ENCODE measurements at places on chromosomes 2 and 18. TPM values are rescaled to one million over a fixed set of nuclear protein-coding genes. Genes with fewer than 3 reads are reported as not detected.

Gene ACMSD
- not detected for total RNA-seq

Gene PHLPP1
- total RNA-seq = 8.9 TPM

Gene GALNT14
- total RNA-seq = 47.8 TPM

Gene SERPINB4
- total RNA-seq = 0.08 TPM

Gene AGAP1
- 22.4 TPM for total RNA-seq

Gene UCN
- 1.2 TPM for total RNA-seq

Gene BOK
- total RNA-seq = 35.5 TPM

Gene SLC9A4
- not detected for total RNA-seq

Gene TMEM163
- total RNA-seq = 0.10 TPM

Gene YIPF4
- 46.9 TPM for total RNA-seq

Gene ANKRD62
- not detected for total RNA-seq

Gene CENPO
- total RNA-seq = 46.9 TPM

Gene FLACC1
- not detected for total RNA-seq

Gene ATP8B1
- total RNA-seq = 6.8 TPM

Gene FAM237A
- not detected for total RNA-seq

Gene AQP12B
- not detected for total RNA-seq

Gene CPO
- total RNA-seq = not detected

Gene ANKRD53
- total RNA-seq = not detected

Gene COL5A2
- total RNA-seq = 75.7 TPM

Gene EFR3B
- total RNA-seq = 10.1 TPM

Gene UGT1A5
- total RNA-seq = not detected

Gene TWSG1
- 18.6 TPM for total RNA-seq

Gene HPCAL1
- 259 TPM for total RNA-seq

Gene ERICH2
- total RNA-seq = not detected

Gene NIFK
- 67.8 TPM for total RNA-seq

Gene DNER
- total RNA-seq = 12.2 TPM

Gene ERBB4
- total RNA-seq = not detected

Gene ATOH8
- total RNA-seq = 13.2 TPM

Gene HOXD12
- not detected for total RNA-seq

Gene OSBPL6
- total RNA-seq = 7.4 TPM

Gene KLHL29
- 6.2 TPM for total RNA-seq

Gene ABHD3
- 21.2 TPM for total RNA-seq

Gene ESPNL
- total RNA-seq = 0.15 TPM

Gene THSD7B
- total RNA-seq = not detected

Gene GNAL
- 6.0 TPM for total RNA-seq

Gene CACNB4
- total RNA-seq = 0.08 TPM

Gene KCNJ3
- not detected for total RNA-seq

Gene CNGA3
- total RNA-seq = not detected

Gene TXNDC2
- 0.45 TPM for total RNA-seq

Gene WDR43
- 94.4 TPM for total RNA-seq

Gene COLEC11
- 0.70 TPM for total RNA-seq

Gene LRP2
- total RNA-seq = 0.06 TPM

Gene HOXD13
- 0.27 TPM for total RNA-seq

Gene CBLN2
- total RNA-seq = 0.42 TPM

Gene CCDC88A
- total RNA-seq = 24.3 TPM

Gene CAVIN2
- 48.1 TPM for total RNA-seq

Gene MALL
- 142 TPM for total RNA-seq

Gene PFN4
- total RNA-seq = 1.1 TPM

Gene IDH1
- 83.1 TPM for total RNA-seq

Gene MFF
- total RNA-seq = 102 TPM

Gene TMEM17
- total RNA-seq = 4.6 TPM

Gene REG1B
- total RNA-seq = not detected

Gene CYP27A1
- 0.14 TPM for total RNA-seq

Gene RPS27A
- 3,269 TPM for total RNA-seq

Gene NT5C1B
- total RNA-seq = not detected

Gene GPR75
- total RNA-seq = 1.6 TPM

Gene C1GALT1C1L
- 2.0 TPM for total RNA-seq
